Naive thymus-derived CD4-positive, alpha-beta T cell (primary cell): ENCODE measurements at places on chromosomes 2 and 18.

DNA sequence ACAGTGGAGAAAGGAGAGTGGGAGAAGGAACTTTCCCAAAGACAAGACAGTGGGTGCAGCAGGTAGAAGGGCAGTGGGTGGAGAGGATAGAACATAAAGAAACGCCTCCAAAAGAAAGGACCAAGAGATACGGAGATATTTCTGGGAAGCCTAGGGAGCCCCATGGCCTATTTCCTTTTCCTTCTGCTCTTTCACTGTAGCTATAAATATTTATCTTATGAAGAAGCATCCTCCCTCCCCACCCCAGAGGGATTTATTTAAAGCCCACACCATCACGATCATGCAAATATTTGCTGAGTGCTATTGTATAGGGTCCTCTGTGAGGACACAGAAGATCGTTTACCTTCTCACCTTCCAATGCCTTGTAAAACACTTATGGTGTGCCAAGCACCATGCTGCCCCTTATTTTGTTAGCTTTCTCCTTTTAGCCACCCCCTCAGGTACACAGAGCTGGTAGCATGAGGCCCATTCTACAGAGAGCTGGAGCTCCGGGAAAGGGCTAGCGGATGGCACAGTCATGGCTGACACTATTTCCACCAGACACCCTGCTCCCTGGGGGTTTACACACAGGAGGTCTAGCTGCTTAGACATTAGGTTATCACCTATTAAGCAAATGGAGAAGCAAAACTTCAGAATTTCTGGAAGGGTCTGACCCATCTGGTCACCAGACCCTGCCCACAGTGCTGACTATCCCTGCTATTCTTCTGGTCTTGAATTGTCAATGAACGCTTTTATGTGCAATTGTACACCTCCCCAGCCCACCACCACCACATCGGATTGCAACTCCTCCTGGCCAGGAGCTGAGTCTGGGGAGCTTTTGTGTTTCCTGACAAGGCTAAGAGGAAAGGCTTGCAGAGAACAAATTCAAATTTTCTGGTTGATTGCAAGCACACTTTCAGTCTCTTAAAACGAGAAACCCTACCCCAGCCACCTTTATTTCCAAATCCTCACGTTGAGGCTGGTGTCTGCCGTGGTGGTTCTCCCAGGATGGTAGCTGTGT lies 91.8 kb upstream of the KLF7 start:
- no peak overlapping the region for H3K27ac ChIP-seq
- no peaks in the 10 kb centered on the region for H3K4me1 ChIP-seq
- H3K27me3 ChIP-seq: no peaks in the 10 kb centered on the region
- no peak overlapping the region for H3K4me3 ChIP-seq
- no peak for DNase-seq

- no peak for DNase-seq
- peaks cover 5% of the 10 kb centered on the region for H3K36me3 ChIP-seq
- H3K27ac ChIP-seq: peak overlapping the region; percentile 93
- H3K4me1 ChIP-seq: peaks cover 13% of the 10 kb centered on the region
Observed at GRCh38 chr2:171921970-171922229, 361 bp upstream of the HAT1 start.

- peaks cover 17% of the 10 kb centered on the region for H3K36me3 ChIP-seq
- H3K4me1 ChIP-seq: peaks cover 27% of the 10 kb centered on the region
- DNase-seq: peak; percentile 18
- H3K27me3 ChIP-seq: no peaks in the 10 kb centered on the region
Observed at GRCh38 chr2:85537600-85538506, 1.1 kb upstream of the MAT2A start.

- H3K36me3 ChIP-seq: no peaks in the 10 kb centered on the region
- no peaks in the 10 kb centered on the region for H3K27me3 ChIP-seq
- H3K4me3 ChIP-seq: no peak overlapping the region
- no peak for DNase-seq
Observed at GRCh38 chr2:30205456-30205855, 25.9 kb upstream of the LBH start.

DNA sequence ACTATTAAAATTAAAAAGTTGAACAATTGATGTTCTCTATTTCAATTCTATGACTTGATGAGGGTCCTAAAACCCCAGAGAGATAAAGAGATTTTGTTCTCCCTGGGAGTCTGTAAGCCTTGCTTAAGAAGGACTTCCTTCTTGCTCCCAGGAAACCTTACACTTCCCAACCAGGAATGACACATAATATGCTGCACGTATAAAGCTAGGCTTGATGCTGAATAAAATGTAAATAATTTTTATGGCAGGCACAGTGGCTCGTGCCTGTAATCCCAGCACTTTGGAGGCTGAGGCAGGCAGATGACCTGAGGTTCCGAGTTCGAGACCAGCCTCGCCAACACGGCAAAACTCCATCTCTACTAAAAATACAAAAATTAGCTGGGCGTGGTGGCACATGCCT lies 27.8 kb downstream of the SPIRE1 start:
- H3K4me3 ChIP-seq: no peak overlapping the region
- no peak for DNase-seq
- H3K27me3 ChIP-seq: no peaks in the 10 kb centered on the region
- H3K27ac ChIP-seq: no peak overlapping the region
- no peaks in the 10 kb centered on the region for H3K4me1 ChIP-seq

- no peak overlapping the region for H3K27ac ChIP-seq
- no peaks in the 10 kb centered on the region for H3K27me3 ChIP-seq
- no peak overlapping the region for H3K4me3 ChIP-seq
- no peak for DNase-seq
Observed at GRCh38 chr2:239674981-239675825, 274.4 kb upstream of the HDAC4 start.

- H3K27me3 ChIP-seq: no peaks in the 10 kb centered on the region
- H3K4me3 ChIP-seq: no peak overlapping the region
- no peak overlapping the region for H3K27ac ChIP-seq
- H3K36me3 ChIP-seq: no peaks in the 10 kb centered on the region
- no peak for DNase-seq
Observed at GRCh38 chr18:30694773-30695172, 347.8 kb downstream of the DSC3 start.

- no peak overlapping the region for H3K4me3 ChIP-seq
- H3K27ac ChIP-seq: no peak overlapping the region
- H3K36me3 ChIP-seq: no peaks in the 10 kb centered on the region
- no peaks in the 10 kb centered on the region for H3K27me3 ChIP-seq
- no peak for DNase-seq
- no peaks in the 10 kb centered on the region for H3K4me1 ChIP-seq
Observed at GRCh38 chr2:197348721-197349360, 38.3 kb upstream of the ANKRD44 start.

- no peak for DNase-seq
- H3K4me1 ChIP-seq: no peaks in the 10 kb centered on the region
- no peak overlapping the region for H3K4me3 ChIP-seq
- no peaks in the 10 kb centered on the region for H3K36me3 ChIP-seq
- no peaks in the 10 kb centered on the region for H3K27me3 ChIP-seq
Observed at GRCh38 chr18:8801263-8801901, 96.0 kb downstream of the MTCL1 start.

DNA sequence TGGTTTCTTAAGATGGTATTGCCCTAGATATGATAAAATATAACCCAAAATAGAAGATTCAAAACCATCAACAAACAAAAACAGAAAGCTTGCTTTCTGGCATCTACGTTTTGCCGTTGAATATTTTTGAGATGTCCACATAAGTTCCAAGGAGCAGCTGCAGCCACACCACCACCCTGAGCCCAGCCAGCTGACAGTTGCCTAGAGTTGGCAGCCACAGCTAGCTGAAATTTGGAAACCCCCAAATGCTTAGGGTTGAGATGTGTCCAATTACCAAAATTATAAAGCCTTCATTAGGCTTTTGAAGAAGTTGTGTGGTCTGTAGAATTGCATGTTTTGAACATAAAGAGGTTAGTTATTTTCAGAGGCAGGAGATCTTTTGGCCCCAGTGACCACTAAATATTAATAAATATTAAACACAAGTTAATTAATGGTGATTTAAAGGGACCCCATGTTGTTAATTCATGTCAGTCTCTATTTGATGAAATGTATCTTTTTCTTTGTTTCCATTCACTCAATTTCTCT lies 118.1 kb upstream of the DTNA start:
- DNase-seq: no peak
- no peaks in the 10 kb centered on the region for H3K27me3 ChIP-seq
- no peaks in the 10 kb centered on the region for H3K36me3 ChIP-seq

- no peak overlapping the region for H3K4me3 ChIP-seq
- H3K27ac ChIP-seq: no peak overlapping the region
- DNase-seq: no peak
Observed at GRCh38 chr2:189091253-189091652, 88.3 kb downstream of the COL5A2 start.

- H3K27me3 ChIP-seq: no peaks in the 10 kb centered on the region
- no peaks in the 10 kb centered on the region for H3K4me1 ChIP-seq
- DNase-seq: no peak
Observed at GRCh38 chr18:5106730-5107129, 90.3 kb downstream of the AKAIN1 start.

DNA sequence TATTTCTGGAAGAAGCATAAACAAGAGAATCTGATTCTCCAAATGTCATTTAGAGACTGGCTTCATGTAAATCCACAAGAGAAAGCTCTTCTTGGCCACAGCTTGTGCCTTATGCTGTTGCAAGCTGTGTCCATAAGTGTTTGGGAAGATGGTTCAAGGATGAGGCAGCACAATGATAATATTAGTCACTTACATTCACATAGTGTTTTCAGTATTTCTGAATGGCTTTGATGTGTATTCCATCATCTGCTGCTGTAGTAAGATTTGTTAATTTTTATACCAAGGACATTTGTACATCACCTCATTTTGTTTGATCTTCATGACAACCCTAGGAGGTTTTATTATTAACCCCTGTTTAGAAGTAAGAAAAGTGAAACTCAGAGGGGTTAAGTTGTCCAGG lies 29.9 kb downstream of the CREG2 start:
- H3K27me3 ChIP-seq: no peaks in the 10 kb centered on the region
- no peak overlapping the region for H3K27ac ChIP-seq
- DNase-seq: no peak
- no peak overlapping the region for H3K4me3 ChIP-seq
- H3K4me1 ChIP-seq: peaks cover 14% of the 10 kb centered on the region
- H3K36me3 ChIP-seq: no peaks in the 10 kb centered on the region
